ENCODE measurements at places on chromosomes 5 and 9.

DNA sequence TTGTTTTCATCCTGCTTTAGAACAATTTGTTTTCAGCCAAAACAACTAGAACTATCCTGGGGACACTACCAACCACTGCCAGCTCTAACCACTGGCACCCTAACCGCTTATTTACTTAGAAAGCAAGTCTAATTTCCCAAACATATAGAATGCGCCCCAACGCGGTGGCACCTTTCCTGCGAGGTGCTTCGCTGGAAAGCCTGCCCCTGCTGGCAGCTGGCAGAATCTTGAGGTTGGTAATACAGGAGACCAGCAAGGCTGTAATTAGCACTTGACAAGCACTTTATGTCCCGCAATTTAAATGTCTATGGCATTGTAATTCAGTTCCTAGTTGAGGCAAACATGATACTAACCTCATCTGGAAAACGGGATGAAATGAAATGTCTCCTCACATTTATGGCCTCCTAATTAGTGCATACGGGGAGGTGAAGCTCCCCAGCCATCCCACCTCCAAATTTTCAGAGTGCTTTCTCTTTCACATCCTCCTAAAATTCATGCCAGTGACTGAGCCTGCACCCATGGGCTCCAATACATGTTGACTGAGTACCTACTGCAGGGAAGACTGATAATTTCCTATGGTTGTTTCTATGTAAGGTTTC, 30.4 kb downstream of the GABBR2 start:
- no peak for DNase-seq

DNA sequence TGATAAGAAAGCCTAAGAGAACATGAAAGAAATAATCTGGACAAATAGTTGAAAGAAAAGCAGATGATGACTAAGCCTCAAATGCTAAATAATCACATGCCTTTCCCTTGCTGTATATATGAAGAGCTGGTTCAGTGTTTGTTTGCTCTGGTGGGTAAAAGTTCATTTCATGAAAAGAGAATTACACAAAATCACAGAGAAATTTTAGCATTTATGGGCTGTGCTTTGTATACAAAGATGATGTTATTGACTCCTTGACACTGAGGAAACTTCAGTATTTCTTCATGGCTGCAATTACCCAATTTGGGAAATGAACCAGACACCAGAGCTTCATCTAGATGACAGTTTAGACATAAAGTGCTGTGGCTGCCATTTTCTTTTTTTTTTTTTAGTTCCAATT, 527.2 kb downstream of the NR2F1-AS1 start:
- DNase-seq = no peak

- no peak for DNase-seq
These were observed 432.1 kb upstream of the RGMB start for GRCh38 chr5:98341038-98342032.

GRCh38 chr5:156164306-156164705, 162.7 kb upstream of the SGCD start:
- no peak for DNase-seq

GRCh38 chr9:26129217-26129616, 451.0 kb upstream of the TUSC1 start:
- DNase-seq = no peak

- no peak for DNase-seq
These were observed 55.3 kb upstream of the POU4F3 start for GRCh38 chr5:146283344-146283761.

DNA sequence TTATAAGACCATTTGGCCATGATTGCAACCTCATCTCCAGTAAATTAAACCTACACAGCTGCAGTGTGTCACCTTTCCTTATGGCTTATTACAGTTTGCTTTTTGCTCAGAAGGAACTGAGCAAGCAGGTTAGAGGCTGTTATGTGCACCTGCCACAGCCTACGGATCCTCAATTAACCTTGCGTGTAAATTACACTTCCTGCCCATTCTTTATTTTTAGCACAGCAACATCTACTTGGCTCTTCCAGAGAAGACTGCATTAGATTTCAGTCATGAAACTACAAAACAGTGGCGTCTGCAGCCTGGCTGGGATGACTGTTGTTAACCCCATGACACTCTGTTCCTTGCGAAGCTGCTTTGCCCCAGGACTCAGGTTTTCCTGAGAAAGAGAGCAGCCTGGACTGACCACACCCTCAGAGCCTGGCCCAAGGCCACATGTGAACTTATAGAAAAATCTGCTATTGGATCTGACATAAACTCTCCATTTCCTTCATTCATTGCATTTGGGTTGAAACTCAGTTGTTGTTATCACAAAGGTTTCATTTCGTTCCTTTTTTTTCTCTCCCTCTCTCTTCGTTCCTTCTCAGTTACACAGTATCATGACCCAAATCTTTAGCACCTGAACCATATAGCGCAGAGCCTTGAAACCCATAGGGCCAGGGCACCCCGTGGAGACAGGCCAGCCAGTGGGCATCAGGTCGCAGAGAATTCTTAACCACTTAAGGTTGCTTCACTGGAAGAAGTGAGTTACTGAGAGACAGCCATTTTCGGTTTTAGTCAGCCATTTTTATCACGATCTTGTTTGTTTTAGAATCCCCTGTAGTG, 138.6 kb downstream of the PALM2AKAP2 start:
- no peak for DNase-seq

GRCh38 chr9:92483627-92484545, 1.6 kb upstream of the ASPN start:
- DNase-seq = no peak

DNA sequence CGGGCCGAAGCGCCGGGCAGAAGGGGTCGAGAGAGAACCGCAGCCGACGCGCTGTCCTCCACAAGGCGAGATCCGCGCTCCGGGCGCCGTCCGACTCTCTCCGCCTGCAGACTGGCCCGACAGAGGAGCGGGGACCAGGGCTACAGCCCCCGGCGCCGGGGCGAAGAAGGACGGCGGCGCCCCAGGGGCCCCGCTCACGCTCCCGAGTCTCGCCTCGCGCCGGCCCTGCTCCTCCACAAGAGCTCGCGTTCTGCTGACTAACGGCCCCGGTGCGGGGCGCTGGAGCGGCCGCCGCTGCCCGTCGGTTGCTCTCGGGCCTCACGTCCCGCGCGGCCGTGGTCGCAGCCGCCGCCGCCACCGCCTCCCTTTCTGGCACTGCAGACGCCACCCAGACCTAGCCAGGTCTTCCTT, 338 bp downstream of the ABHD17B start:
- peak; percentile 7 for DNase-seq

DNA sequence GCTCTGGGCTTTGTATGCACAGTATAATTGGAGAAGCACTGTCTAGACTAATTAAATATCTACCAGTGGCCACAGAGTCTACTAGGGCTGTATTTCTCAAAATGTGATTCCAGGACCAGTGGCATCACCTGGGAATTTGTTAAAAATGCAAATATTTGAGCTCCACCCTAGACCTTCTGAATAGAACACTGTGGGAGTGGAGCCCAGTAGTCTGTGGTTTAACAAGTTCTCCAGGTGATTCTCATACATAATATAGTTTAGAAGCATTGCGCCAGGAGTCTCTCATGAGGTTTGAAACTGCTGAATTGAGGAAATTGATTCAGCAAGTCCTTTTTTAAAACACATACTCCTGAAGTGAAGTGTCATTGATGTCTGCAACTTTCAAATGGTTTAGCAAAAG, 74.7 kb downstream of the FCHO2 start:
- no peak for DNase-seq

- no peak for DNase-seq
These were observed 66.4 kb downstream of the IL31RA start for GRCh38 chr5:55917402-55918086.

GRCh38 chr5:137254119-137255090, 244.7 kb downstream of the SPOCK1 start:
- DNase-seq = no peak

DNA sequence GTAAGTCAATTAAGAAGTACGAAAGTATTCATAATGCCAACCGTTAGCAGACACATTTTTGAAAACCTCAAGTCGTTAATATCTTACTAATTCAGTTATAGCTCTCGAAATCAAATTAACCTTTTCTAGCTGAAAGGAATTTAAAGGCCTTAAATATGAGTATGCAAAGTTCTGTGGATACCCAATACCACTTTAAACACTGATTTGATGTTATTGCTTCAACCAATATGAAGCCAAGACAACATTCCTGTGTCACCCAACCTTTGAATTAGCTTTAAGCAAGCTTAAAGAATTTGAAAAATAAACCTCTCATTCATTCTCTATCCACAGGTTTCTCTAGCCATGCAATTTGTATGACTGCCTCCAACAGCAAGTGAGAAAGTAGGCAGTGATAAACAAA, 204.5 kb downstream of the MCTP1 start:
- no peak for DNase-seq

DNA sequence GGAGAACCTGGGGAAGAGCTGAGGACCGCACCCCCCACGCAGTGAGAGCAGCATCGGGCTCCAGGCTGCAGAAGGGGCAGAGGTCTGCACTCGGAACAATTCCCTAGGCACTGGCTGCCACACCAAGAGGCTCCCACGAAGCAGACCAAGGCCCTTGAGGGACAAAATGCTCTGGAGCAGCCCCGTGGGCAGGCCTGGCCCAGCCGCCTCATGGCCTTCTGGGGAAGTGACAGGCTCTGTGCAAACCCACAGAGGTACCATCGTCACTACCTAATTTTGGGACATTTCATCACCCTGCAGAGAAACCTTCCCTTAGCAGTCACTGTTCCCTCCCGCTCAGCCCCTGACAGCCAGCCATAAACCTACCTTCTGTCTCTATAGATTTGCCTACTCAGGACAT, 15.9 kb downstream of the FBXW5 start:
- no peak for DNase-seq

GRCh38 chr5:56740868-56741267, 74.5 kb upstream of the MAP3K1 start:
- DNase-seq = no peak

DNA sequence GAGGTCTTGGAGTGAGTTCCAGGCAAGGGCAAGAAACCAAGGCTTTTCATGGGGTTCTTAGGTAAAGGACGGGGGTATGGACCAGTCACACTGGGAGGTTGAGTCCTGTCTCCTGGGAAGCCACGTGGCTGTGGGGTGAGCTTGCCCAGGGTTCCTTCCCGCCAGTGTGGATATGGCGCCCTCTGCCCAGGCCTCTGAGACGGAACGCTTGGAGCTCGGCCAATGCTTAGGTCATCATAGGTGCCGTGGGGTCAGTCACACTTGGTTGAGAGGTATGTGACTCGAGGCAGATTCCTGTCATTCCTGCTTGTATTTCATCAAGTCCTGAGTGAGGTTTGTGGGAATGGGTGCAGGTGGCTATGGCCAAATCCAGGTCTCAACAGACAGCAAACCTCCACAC, 46.2 kb downstream of the TENT4A start:
- no peak for DNase-seq
